ENCODE measurements at places on chromosomes 13 and 19.

GRCh38 chr13:113646376-113646775, 11.6 kb downstream of the ATP4B start:
- no peak for DNase-seq

- peak; percentile 8 for DNase-seq
Measured at GRCh38 chr13:36736119-36736726, 62.4 kb downstream of the SERTM1 start.

DNA sequence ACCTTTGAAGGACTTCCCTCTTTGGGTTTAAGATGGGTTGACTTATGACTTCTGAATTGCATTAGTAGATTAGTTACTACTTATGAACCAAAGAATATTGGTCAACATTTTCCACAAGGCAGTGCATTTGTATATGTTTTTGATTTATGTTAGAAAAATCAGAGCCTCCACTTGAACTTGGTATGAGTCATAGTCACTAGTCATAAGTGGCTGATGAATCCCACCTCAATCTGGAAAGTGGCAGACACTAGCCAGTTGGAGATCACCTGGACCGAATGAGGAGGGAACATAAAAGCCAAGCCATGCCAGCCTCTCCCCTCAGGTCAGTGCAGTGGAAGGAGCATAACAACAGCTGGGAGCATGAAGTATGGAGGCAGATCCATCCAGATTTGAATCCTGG, 39.3 kb upstream of the SPART start:
- DNase-seq = no peak

DNA sequence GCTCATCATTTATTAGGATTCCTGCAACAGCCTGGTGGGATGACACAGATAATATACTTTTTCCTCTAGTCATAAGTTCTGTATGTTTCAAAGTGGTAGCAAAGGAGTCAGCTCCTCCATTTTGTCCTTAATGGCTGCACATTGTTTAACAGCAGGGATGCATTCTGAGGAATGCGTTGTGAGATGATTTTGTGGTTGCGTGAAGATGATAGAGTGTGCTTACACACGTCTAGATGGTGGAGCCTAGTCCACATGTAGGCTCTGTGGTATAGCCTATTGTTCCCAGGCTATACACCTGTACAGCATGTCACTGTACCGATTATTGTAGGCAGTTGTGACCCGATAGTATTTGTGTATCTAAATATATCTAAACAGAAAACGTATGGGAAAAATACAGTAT, 4.6 kb downstream of the SMARCA4 start:
- no peak for DNase-seq

DNA sequence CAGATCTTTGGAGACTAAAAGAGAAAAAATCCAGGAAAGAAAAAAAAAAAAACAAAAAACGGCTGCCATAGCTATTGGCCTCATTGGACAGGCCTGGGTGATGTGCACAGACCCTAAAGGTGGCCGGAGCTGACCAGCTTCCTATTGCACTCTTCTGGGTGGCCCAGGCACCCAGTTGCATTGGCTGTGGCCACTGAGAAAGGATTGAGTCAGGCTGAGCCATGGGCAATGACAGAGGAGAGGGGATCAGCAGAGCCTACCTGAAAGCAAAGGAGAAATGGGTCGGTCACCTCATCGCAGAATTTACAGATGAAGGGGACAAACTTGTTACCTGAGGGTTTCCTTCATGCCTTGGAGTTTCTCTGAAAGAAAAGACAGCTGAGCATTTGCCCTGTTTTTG, 17.3 kb downstream of the HMGB1 start:
- DNase-seq = no peak
